Epithelial cell of proximal tubule (primary cell): ENCODE measurements at places on chromosomes 7 and 10.

- DNase-seq, result no peak
Observed at GRCh38 chr7:70334871-70335270, 736.6 kb downstream of the AUTS2 start.

DNA sequence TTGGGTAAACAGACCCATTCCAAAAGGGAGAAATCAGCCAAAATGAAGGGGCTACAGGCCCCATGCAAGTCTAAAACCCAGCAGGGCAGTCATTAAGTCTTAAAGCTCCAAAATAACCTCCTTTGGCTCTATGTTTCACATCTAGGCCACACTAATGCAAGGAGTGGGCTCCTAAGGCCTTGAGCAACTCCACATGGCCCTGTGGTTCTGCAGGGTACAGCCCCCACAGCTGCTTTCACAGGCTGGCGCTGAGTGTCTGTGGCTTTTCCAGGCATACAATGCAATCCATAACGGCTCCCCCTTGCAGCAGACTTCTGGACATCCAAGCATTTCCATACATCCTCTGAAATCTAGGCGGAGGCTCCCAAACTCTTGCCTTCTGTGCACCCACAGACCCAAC lies 9.0 kb downstream of the TMEM243 start:
- DNase-seq, result no peak

DNA sequence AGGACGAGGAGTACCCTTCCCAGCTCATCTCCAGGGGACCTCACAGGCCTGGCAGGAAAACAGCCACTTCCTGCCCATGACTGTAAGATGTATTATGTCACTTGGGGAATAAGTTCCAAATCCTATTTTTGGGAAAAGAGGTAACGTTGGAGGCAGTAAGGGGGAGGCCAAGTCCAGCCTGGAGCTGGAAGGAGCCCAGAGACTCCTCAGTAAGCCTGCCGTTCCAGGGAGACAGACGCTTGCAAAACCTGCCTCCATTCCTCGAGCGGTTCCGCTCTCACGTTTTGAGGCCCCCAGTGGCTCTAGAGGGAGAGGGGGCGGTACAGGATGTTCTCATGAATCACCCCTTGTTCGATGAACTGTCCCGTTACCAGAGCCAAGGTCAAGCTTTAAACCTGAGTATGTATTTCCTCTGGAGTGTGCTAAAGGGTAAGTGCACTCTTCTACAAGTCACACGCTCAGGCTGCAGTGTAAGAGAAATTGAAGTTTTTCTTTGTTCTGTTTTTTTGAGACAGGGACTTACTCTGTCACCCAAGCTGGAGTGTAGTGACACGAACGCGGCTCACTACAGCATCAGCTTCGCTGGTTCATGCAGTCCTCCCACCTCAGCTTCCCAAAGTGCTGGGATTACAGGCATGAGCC lies 45.5 kb upstream of the CYTH3 start:
- DNase-seq, result no peak

DNA sequence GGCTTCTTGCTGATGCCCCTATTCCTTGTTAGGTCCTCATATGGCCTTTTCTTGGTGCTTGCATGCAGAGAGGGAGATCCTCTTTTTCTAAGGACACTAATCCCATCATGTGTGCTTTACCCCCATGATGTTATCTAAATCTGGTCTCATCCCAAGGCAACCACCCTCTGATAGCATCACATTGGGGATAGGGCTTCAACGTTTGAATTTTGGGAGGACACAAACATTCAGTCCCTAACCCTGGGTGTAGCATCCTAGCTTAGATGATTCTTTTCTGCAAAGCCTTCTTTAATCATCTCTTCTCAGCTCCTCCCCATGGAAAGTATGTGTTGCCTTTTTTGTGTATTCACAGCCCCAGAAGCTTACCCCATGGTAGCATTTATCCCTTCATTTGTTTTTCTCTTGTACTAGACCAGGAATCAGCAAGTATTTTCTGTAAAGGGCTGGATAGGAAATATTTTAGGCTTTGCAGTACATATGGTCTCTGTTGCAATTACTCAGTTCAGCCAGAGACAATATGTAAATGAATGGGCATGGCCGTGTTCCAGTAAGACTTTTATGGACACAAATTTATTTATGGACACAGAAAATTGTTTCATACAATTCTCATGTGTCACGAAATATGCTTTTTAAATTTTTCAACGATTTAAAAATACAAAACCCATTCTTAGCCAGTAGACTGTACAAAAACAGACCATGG lies 101.5 kb upstream of the CSTF2T start:
- no peak for DNase-seq

- DNase-seq, result no peak
Observed at GRCh38 chr10:31296754-31297153, 22.3 kb upstream of the ZEB1 start.

- no peak for DNase-seq
Observed at GRCh38 chr10:119499677-119500002, 42.9 kb downstream of the RGS10 start.

DNA sequence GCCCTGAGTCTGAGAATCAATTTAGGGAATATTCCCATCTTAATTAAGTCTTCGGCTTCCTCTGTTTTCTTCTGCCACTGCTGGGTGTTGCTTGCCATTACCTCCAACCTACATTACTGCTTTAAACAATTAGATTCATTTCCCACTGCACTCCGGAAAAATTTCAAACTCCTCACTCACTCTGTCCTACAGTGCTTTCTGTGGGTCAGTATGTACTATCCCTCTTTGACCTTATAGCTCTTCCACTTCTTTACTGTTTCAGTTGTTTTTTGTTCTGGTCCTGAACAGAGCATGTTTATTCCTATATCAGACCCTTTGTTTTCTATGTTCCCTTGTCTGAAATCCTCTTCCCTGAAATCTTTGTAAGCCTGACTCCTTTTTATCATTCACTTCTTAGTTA lies 160.6 kb downstream of the MAGI2 start:
- DNase-seq, result no peak
